ENCODE measurements at places on chromosomes 11 and 22.

- no peak for DNase-seq
These were observed 42.8 kb downstream of the EXT2 start for GRCh38 chr11:44138286-44138685.

DNA sequence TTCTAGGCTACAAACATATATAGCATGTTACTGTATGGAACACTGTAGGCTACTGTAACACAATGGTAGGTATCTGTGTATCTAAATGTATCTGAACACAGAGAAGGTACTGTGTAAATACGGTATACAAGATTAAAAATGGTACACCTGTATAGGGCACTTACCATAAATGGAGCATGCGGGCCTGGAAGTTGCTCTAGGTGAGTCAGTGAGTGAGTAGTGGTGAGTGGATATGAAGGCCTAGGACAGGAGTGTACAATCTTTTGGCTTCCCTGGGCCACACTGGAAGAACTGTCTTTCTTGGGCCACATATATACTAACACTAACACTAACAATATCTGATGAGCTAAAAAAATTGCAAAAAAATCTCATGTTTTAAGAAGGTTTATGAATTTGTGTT is 21.4 kb downstream of the RNF141 start:
- no peak for DNase-seq

- DNase-seq: no peak
These were observed 789 bp upstream of the POLA2 start for GRCh38 chr11:65260756-65261590.

GRCh38 chr22:45689211-45689610 is 17.6 kb downstream of the ATXN10 start:
- DNase-seq: no peak

DNA sequence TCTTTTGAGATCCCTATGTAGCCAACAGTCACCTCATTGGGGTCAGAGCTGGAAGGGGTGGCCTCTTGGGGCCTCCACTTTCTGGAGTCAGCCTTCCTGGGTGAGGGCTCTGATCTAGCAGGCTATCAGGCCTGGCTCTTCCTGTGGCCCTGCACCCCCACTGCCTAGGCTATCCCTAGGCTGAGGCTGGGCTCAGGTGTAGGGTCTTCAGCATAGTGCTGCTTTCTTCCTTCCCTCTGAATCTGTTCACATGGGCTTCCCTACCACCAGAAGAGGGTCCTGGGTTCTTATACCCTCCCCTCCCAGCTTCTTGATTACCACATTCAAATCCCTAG is 456 bp upstream of the SPI1 start:
- DNase-seq: no peak
